ENCODE measurements at places on chromosomes 13 and 19.

GRCh38 chr19:8253678-8254077, 44.5 kb downstream of the CERS4 start:
- no peak for DNase-seq

- DNase-seq = no peak
Observed at GRCh38 chr19:29548483-29549085, 22.8 kb downstream of the VSTM2B start.

GRCh38 chr13:97226788-97227627, 4.9 kb downstream of the MBNL2 start:
- DNase-seq = no peak

- DNase-seq = peak; percentile 48
Observed at GRCh38 chr19:982567-983170, 1.5 kb upstream of the WDR18 start.

DNA sequence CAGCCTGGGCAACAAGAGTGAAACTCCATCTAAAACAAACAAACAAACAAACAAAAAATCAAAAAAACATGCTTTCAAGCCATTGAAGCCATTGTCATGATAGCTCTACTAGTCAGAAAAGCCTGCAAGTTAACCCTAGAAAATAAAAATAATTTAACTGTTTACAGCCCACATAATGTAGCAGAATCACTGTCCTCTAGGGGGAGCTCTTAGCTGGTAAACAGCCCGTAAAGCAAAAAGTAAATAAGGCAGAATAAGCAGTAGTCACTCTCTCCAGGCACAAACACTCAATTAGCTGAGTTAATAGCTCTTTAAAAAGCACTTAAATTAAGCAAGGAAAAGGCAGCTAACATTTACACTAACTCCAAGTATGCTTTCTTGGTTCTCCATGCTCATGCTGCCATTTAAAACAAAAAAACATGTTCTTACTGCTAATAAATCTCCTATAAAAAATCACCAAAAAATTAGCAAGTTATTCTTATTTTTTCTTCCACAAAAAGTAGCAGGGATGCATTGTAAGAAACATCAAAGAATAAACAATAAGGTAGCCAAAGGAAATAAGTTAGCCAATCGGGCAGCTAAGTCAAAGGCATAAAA, 11.3 kb downstream of the LILRB4 start:
- no peak for DNase-seq

GRCh38 chr13:67158903-67159302, 71.2 kb downstream of the PCDH9 start:
- no peak for DNase-seq

Data from stimulated activated CD4-positive, alpha-beta T cell treated with anti-CD3 and anti-CD28 coated beads, Interleukin-1b, Interleukin-23, amount 100 ng/mL, for 24 hours (primary cell).